ENCODE measurements at places on chromosomes 4 and X.

DNA sequence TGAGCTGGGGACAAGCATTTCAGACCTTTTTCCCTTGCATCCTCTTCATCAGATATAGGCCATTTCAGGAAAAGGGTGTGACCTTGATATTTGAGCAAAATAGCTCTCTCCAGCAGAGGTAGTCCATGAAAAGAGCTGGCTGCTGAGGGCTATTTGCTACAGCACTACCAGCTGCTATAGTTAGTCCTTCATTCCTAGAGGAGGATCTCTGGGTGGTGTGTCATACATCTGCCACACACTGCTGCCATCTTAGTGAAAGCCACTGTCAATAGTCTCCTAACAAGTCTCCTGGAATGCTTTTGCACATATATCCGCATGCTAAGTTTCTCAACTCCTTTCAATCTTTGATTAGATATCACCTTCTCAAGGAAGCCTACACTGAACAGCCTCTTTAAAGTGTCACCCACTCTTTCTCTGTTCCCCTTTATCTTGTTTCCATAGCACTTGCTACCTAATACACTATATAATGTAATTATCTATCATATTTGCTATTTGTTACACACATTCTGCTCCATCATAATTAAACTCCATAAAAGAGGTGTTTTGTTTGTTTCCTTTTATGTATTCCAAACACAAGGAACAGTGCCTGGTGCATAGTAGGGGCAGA is 131.9 kb downstream of the TBC1D19 start:
- DNase-seq: no peak

DNA sequence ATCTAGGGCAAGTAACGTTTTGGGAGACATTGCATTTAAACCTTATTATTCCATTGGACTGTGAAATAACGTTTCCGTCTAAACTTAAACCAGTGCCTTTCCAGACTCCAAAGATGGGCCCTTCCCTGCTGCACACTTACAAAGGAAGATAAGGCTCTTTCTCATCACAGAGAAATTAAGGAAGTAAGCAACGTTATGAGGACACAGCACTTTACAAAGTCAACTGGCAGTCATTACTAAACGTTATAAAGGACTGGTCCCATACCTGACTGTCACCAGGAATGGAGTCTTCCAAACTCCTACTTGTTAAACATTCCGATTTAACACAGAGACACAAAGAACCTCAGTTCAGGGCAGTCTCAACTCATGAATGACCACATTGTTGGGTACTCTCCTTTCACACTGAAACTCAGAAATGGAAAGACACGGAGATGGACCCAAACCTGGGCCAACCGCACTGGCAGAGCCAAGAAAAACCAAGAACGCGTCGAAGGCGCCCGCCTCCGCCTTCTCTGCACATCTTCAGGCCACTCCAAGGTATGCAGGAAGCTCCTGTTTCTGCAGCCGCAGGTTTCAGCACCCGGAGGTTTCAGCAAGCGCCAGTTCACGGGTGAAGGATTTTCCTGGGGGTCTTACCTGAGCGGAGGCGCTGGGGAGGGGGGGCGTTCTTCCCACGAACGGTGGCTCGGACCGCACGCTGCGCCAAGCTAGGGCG is 670 bp downstream of the PAPSS1 start:
- no peak for DNase-seq

GRCh38 chr4:77184974-77185373 is 28.0 kb downstream of the CCNG2 start:
- no peak for DNase-seq

DNA sequence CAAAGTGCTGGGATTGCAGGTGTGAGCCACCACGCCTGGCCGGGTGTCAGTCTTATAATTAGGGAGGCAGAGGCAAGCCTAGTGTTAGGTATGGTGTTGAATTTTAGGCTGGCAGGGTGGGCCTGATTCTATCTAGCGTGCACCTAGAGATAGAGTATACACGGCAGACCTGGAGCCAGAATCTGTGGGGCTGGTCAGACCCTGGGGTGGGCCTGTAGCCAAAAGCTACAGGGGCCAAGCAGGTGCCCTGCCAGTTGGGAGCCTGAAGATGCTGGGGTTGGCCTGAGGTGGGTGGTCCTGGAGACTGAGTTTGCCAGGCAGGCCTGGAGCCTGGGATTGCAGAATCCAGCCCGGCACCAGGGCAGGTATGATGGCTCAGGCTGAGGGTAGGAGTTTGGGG is 1580.3 kb downstream of the ARAP2 start:
- no peak for DNase-seq

DNA sequence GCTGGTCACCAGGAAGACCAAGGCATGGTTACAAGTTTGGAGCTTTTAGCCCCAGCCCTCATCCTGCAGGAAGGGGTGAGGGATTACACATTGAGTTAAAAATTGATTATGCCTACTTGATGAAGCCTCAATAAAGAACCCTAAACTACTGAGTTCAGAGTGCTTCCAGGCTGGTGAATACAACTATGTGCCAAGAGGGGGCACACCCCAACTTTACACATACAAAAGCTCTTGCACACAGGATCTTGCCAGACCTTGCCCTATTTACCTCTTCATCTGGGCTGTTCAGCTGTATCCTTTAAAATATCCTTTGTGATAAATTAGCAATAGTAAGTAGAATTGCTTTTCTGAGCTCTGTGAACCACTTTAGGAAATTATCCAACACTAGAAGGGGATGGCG is 489.3 kb downstream of the INPP4B start:
- DNase-seq: no peak

- no peak for DNase-seq
These were observed 57.7 kb upstream of the SEC24B start for GRCh38 chr4:109375778-109376414.

DNA sequence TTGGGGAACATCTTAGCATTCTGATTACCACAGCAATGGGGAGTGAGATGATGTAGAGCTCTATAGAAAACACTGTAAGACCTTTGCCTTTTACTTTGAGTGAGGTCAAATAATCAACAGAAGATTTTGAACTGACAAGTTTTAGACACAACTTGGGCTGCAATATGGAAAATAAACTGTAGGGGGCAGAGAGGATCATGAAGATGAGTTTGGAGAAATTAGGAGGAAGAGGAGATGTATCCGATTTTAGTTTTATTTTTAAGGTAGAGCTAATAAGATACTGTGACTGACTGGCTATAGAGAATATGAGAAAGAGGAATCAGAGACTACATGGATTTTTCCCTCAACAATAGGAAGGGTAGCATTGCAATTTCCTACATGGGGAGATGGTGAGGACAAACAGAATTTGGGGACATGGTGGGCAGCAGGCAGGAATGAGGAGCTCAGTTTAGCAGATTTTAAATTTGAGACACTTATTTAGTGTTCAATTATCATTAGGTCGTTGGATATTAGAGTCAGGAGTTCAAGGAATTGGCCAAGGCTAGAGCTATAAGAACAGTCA is 563.1 kb downstream of the INPP4B start:
- DNase-seq: no peak

DNA sequence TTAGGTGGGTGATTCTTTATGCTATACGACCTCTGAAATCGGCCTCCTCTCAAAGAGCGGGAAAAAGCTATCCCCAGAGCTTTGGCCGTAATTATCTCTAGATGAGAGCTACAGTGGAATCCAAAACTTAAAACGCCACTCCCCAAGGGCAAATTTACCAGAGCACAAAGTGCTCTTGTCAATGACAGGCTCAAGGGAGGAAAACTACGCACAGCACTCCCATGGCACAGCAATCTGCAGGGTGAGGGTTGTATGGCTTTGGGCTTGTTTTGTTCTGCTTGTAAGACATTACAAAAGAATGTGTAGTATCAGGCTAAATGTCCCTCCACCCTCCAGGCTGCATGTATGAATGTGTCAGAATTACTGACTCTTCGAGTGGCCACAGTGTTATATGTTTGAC is 44.0 kb downstream of the ARHGEF6 start:
- no peak for DNase-seq

- no peak for DNase-seq
These were observed 23.1 kb upstream of the BMP2K start for GRCh38 chr4:78753091-78753490.

- no peak for DNase-seq
These were observed 358.7 kb downstream of the IL15 start for GRCh38 chr4:141995056-141995455.

- no peak for DNase-seq
These were observed 49.9 kb downstream of the DOCK11 start for GRCh38 chrX:118545510-118545909.

- peak; percentile 11 for DNase-seq
These were observed 3.8 kb upstream of the GUCY2F start for GRCh38 chrX:109485470-109486340.

DNA sequence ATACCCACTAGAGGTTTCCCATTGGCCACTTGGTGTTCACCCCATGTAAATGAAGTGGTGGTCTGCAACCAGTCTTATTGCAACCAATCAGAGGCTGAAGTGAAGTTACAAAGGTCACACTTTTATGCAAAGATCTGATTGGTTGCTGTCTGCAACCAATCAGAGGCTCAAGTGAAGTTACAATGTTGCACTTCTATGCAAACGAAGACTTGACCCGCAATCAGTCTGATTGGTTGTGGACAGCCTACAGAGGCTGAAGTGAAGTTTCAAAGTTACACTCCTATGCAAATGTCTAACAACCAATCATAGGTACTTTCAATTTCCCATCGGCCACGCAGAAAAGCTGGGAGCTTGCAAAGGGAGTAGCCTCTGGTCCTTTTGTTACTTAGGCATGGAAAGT is 22.3 kb upstream of the XPNPEP2 start:
- no peak for DNase-seq

DNA sequence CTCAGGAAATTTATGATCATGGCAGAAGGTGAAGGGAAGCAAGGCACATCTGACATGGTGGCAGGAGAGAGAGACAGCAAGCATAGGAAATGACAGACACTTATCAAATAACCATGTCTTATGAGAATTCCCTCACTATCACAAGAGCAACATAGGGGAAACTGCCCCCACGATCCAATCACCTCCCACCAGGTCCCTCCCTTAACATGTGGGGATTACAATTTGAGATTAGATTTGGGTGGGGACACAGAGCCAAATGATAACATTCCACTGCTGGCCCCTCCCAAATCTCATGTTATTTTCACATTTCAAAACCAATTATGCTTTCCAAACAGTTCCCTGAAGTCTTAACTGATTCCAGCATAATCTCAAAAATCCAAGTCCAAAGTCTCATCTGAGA is 8.2 kb upstream of the TMA16 start:
- DNase-seq: no peak

DNA sequence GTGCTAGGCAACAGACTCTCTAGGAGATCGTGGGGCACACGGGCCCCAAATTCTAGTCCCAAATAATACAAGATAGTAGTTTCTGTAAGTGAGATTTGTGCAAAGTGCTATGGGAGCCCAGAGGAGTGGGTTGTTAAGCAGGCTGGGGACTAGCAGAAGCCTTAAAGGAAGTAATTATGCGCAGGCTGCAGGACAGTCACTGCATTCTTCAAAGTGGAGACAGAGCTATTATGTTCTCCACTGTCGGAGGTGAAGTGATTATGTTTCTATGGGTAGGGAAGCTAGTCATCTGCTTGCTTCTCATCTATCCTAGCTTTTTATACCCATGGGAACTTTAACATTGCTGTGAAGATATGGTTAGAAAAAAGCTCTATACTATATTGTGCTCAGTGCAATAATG is 154.2 kb downstream of the CPE start:
- DNase-seq: no peak

GRCh38 chrX:107731831-107732502 is 43.6 kb downstream of the TSC22D3 start:
- no peak for DNase-seq

DNA sequence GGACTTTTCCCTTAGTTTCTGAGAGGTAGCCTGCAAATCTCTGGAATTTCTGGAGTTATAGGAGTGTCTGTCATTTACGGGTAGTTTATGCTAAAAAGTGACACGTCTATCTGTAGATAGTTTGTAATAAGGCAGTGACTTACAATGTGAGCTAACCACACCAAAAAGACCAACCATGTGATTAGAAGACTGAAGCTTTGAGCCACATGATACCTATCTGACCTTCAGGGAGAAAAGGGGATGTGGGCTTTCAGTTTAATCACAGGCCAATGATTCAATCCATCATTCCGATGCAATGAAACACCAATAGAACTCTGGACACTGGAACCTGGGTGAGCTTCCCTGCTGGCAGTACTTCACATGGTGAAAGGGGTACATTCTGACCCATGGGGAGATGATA is 254.6 kb upstream of the GK2 start:
- no peak for DNase-seq

- DNase-seq: no peak
These were observed 436.6 kb downstream of the C4orf33 start for GRCh38 chr4:129532573-129532972.

DNA sequence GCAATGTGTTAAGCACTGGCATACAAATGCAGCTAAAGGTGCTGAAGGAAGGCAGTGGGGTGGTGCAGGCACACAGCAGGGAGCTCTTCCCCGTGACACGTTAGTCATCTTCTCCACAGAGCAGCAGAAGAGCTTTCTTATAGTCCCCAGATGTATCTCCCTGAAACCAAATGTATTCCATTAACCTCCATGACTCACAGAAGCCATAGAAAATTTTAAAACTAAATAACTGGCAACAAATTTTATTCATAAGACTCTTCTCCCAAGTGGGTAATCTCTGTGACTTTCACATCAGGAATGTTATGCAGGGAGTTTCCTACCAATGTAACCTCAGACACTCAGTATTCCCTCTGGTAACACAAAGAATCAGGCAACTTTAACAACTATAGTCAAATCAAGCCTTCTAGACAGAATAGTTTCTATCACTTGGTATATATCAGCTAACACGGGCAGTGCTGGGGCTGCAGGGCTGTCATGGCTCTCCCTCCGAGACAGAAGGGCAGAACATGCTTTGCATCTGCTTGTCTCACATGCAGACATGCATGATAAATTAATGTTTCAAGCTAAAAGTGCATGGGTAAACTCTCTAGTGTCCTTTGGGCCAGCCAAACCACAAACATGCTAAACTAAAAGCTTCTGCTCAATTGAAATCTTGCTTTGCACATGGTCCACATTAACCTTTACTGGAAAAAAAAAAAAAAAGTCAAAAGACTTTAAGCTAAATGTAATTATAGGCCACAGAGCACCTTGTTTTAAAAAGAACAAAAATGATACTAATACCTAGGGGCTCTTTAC is 28.2 kb downstream of the ANXA5 start:
- DNase-seq: no peak

- no peak for DNase-seq
These were observed 12.2 kb upstream of the TMEM128 start for GRCh38 chr4:4260185-4260751.

GRCh38 chr4:140875746-140876452 is 119.7 kb upstream of the TBC1D9 start:
- no peak for DNase-seq

- no peak for DNase-seq
These were observed 833.9 kb upstream of the PRKX start for GRCh38 chrX:4547213-4547836.

GRCh38 chr4:143773998-143774895 is 73.8 kb upstream of the FREM3 start:
- DNase-seq: no peak

GRCh38 chrX:49176421-49177326 is 5.0 kb downstream of the PLP2 start:
- no peak for DNase-seq

DNA sequence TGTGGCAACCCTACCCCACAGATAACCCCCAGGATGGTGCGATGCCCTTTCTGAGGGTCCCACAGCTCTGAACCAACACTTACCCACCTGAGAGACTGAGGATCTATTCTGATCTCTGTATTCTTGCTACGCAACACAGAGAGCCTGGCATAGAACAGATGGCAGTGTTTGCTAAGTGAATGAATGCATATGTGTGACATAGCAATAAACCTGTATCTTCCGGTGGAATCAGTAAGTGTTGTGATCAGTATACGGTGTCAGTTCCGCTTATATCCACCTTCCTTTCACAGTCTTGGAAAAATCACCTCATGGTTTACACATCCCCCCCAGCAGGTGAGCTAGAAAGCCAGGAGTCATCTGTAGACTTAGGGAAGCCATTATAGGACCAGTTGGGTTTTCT is 5.9 kb upstream of the HSD17B10 start:
- DNase-seq: no peak
